ENCODE measurements at places on chromosomes 11 and 22. TPM values are rescaled to one million over a fixed set of nuclear protein-coding genes. Genes with fewer than 3 reads are reported as not detected.

PLAAT2 gene
- total RNA-seq: not detected

GRCh38 chr11:105274631-105275030 lies 135.1 kb upstream of the CARD18 start:
- DNase-seq: peak; percentile 1

DNA sequence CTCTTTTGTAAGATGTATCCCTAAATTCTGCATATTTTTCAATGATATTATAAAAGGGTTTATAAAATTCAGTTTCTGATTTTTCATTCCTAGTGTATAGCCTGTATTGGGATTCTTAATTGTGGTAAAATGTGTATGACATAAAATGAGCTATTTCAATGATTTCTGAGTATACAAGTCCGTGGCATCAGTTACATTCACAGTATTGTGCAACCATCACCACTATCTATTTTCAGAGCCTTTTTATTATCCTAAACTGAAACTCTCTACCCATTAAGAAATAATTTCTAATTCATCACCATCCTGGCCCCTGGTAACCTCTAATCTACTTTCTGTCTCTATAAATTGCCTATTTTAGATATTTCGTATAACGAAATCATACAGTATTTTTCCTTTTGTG lies 39.8 kb downstream of the EIF3F start:
- no peak for DNase-seq

GRCh38 chr11:130523166-130523565 lies 74.7 kb downstream of the ADAMTS15 start:
- no peak for DNase-seq

DNA sequence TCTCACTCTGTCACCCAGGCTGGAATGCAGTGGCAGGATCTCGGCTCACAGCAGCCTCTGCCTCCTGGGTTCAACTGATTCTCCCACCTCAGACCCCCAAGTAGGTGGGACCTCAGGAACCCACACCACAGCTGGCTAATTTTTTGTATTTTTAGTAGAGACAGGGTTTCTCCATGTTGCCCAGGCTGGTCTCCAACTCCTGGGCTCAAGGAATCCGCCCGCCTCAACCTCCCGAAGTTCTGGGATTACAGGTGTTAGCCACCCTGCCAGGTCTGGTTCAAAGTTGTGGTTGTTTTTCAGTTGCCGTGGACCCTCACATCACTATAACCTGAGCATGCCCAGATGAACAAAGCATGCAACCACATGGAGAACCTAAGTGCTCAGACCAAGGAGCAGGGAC lies 13.0 kb upstream of the RAB39A start:
- DNase-seq: no peak

DNA sequence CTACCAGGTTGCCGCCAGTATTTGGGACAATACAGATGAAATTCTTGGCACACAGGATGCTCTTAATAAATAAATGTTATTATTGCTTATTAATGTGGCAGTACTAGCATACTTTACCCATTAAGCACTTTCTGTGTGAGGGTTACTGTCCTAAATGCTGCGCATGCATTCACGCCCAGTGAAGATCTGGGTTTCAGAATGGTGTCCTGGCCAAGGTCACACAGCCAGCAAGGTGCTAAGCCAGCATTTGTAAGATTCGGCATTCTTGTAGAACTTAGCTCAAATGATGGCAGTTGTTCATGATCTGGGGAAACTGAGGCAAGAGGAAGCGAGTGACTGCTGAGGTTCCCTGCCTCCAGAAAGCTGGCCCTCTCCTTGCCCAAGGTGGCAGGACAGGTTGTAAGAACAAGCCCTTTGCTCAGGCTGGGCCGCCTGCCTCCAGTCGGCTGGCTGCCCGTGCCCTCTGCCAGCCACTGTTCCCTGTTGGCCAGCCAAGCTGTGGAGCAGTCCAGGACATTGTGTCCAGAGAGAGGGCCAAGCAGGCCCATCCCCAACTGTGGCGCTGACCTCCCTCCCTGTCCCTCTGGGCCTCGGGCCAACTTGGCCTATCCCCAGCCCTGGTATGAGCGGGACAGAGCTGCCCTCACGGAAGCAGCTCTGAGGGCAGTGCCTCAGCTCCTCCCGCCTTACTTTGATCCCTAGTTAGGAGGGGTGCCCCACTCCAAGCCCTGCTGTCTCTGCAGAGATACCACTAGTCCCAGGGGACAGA lies 28.8 kb downstream of the TOB2 start:
- DNase-seq: no peak

- no peak for DNase-seq
Measured at GRCh38 chr22:23213581-23214334, 33.4 kb downstream of the BCR start.

OR8D1 gene
- not detected for total RNA-seq

ADM2 gene
- total RNA-seq: 1.1 TPM

GRCh38 chr11:102773386-102773785 lies 7.0 kb downstream of the MMP10 start:
- no peak for DNase-seq

DNA sequence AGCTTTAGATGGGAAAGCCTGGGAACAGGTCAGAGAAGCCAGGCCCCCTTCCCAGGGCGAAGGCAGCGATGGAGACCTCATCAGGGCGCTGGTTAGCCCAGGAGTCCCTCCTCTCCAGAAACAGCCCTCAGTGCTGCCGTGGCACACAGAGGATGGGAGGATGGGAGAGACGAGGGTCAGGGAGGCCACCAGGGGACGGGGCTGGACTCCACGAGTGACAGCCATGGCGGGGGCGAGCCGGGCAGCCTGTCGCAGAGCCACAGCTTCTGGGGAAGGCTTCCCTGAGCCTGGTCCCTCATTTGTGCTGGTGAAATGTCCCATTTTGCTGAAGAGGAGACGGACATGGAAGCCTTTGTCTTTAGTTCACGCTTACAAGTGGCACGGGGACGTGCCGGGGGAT lies 1390.5 kb downstream of the TBC1D22A start:
- no peak for DNase-seq

APOL5 gene
- total RNA-seq: not detected

GRCh38 chr11:58609723-58610122 lies 12.7 kb upstream of the CNTF start:
- DNase-seq: no peak

DNA sequence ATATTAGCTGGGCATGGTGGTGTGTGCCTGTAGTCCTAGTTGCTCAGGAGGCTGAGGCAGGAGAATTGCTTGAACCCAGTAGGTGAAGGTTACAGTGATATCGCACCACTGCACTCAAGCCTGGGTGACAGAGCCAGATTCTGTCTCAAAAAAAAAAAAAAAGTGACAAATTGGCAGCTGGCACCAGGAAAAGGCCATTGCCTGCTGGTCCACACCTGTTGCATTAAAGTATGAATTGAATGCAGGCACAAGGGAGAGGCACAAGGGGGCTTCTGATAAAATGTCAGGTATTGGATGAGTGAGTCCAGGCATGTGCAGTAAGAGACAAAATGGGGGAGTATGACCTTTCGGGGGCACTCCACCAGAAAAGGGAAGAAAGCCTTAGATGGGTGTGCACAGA lies 28.2 kb downstream of the ZNF70 start:
- no peak for DNase-seq

DNA sequence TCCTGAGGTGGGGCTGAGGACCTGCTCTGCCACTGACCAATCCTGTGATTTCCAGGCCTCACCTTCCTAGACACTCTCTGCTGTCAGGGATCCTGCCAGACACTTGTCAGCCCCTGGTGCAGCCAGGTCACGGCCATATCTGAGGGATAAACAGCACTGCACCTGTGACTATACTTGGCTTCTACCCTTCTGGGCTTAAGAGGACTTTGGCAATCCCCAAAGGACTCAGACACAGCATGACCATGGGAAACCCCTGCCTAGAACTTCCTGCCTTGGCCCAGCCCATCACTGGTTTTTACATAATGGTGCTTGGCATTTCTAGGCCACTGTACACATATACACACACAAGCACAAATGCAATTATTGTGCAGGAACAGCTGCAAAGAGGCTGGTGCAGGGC lies 11.6 kb upstream of the OLFML1 start:
- no peak for DNase-seq

GRCh38 chr11:118715837-118716260 lies 36.4 kb upstream of the TREH start:
- DNase-seq: no peak

MPPED2 gene
- 3.7 TPM for total RNA-seq

All from SK-MEL-5 (cell line).